ENCODE measurements at places on chromosomes 5 and 9.
A peak's percentile ranks its signal among the peaks of the same experiment; 100 is the strongest.

DNA sequence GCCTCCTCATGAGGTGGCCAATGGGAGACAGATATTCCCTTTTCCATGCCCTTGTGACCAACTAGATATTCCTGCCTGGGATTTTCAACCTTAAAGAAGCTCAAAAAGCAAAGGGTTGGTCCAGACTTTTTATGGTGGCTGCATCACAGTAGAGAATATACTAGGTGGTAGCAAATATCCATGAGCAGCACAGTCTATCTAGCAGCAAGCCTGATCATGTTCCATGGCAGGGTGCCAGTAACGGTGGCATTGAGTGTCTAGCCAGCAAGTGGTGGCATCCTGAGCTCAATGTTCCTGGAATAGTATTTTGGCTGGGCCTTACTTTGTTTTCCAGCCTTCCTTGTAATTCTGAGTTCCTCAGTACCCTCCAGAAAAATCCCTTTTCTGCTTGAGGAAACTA is 25.8 kb downstream of the CDC25C start:
- DNase-seq, result no peak

- no peak for DNase-seq
Observed at GRCh38 chr9:107274953-107275422, 8.1 kb upstream of the RAD23B start.

GRCh38 chr5:90902651-90903386 is 344.2 kb downstream of the ADGRV1 start:
- no peak for DNase-seq

DNA sequence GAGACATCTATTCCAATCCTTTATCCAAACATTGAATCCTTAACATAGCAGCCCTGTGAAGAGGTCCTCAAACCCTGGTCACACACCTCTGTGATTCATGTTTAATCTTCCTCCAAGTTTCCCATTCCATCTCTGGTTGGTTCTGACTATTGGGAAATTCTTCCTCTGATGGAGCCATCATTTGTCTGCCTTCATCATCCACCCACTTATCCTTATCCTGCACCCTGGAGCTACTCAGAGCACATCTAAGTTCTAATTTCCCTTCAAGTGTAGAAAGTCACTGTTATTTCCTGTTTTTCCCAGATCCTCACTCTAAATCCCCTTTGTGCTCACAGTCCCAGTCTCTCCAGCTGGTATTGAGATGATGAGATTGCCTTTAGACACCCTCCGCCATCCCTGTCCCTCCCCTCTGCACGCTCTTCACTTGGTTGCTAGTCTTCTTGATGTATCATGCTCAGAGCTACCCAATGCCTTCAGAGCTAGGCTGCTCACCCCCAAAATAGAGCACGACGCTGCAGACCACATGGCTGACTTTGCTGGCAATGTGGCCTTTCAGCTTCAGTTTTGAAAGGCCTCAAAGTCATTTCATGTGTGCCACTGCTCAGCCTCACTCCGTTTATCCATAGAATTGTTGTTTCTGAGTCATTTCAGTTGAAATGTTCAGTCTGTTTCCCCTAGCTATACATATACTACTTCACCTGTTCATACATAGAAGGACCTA is 154.3 kb downstream of the PALM2AKAP2 start:
- peak; percentile 62 for DNase-seq

GRCh38 chr5:56951126-56951945 is 587 bp downstream of the MIER3 start:
- DNase-seq, result peak; percentile 6

- DNase-seq, result no peak
Observed at GRCh38 chr5:32490972-32491557, 46.5 kb upstream of the ZFR start.

GRCh38 chr9:106829666-106830408 is 33.1 kb upstream of the ZNF462 start:
- DNase-seq, result no peak

DNA sequence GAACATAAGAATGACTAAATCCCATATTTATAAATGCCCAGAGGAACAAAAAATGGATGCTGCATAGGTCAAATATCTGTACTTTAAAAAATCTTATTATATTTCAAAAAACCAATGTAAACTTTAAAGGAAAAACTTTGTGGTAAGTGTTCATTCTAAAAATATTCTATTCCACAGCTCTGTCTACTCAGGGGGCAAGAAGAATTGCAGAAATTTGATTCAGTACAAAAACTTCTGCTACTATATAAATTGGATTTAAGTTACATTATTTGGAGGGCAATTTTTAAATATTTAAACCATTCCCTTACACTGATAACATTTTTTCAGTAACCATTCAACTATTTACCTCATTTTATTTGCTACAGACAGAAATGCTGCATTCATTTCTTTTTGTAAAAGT is 32.1 kb downstream of the NFIB start:
- DNase-seq, result no peak

- peak; percentile 89 for DNase-seq
Observed at GRCh38 chr9:88303721-88304451, 84.4 kb upstream of the SPIN1 start.

DNA sequence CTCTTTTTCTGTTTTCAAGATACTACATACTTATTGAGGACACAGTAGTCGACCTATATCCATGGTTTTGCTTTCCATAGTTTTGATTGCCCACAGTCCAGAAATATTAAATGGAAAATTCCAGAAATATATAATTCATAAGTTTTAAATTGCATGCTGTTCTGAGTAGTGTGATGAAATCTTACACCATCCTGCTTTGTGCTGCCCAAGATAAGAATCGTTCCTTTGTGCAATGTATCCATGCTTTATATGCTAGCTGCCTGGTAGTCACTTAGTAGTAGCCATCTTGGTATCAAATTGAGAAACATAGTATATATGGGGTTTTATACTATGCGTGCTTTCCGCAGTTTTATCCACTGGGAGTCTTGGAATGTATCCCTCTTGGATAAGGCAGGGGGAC is 59.0 kb downstream of the CWC27 start:
- DNase-seq, result no peak

GRCh38 chr9:126275386-126276001 is 51.1 kb upstream of the MVB12B start:
- DNase-seq, result no peak
